Mammary epithelial cell (primary cell): ENCODE measurements at places on chromosomes 13 and 19.

- no peak for DNase-seq
Measured at GRCh38 chr19:17424743-17425365, 5.0 kb downstream of the MVB12A start.

DNA sequence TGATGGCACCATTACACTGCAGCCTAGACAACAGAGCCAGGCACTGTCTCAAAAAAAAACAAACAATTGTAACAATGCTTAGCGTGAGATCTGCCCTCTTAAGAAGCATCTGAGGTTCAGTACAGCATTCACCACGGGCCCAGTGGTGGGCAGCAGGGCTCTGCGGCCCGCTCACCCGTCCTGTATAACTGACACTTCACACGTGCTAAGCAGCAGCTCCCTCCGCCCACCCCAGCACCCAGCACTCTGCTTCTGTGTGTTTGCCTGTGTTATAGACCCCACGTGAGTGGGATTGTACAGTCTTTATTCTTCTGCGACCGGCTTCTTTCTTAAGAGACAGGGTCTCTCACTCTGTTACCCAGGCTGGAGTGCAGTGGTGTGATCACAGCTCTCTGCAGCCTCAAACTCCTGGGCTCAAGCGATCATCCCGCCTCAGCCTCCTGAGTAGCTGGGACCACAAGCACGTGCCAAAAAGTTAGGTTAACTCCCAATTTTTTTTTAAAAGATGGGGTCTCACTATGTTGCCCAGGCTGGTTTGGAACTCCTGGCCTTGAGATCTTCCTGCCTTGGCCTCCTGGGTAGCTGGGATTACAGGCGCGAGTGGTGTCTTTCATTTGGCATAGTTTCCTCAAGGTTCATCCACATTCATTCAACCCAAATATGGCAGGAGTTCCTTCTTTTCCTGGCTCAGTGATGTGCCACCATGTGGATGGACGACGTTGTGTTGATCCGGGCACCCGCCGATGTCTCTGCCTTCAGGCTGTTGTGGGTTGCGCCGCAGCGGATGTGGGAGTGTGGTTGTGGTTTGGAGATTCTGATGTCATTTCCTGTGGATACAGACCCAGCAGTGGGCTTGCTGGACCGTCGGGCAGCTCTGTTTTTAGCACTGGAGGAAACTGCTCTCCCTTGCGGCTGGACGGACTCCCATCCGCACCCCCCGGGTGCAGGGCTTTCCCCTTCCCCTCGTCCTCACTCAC is 170.0 kb downstream of the KDM4B start:
- peak; percentile 79 for DNase-seq

- no peak for DNase-seq
Measured at GRCh38 chr13:96391606-96392005, 301.7 kb downstream of the HS6ST3 start.

DNA sequence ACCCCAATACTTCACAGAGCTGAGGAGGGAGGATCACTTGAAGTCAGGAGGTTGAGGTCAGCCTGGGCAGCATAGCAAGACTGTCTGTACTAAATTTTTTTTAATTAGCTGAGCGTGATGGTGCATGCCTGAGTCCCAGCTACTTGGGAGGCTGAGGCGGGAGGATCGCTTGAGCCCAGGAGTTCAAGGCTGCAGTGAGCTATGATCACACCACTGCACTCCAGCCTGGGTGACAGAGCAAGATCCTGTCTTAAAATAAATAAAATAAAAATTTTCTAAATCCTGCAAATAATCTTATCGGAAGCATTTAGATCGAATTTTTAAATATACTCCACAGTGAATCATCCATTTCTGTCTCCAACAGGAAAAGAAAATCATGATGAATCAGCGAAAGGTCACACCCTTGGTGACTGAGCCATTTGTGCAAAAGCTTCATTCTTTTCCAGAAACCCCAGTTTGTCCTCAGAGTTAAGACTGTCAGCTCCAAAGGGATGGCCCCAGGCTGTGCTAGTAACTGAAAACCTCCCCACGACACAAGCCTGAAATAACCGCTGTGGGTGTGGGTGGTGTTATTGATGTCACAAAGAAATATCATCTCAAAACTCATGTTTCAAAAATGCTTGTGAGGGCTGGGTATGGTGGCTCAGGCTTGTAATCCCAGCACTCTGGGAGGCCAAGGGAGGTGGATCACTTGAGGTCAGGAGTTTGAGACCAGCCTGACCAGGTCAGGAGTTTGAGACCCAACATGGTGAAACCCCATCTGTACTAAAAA is 167.6 kb downstream of the PTPRS start:
- peak; percentile 99 for DNase-seq
